ENCODE measurements at places on chromosomes 3 and 15.

DNA sequence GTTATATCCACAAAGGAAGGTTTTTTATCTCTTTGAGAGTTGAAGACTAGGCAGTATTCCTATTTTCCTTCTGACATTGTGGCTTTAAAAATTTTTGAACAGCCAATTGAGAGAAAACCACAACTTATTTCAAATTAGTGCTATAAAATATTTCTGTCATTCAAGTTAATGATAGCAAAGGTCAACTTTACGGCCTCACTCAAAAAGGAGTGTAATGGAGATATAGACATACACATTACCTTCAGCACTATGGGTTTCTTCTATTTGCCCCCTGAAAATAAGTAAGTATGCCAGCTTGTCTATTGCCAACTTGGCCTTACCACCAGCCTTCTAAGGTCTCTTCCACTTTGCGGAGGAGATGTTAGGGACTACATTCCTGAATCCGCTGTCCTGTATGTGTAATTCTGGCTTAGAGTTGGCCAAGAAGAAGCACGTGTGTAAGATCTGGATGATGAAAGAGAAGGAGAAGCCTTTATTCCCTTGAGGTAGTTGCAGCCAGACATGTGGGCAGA lies 44.1 kb upstream of the KBTBD8 start:
- no peaks in the 10 kb centered on the region for H3K4me1 ChIP-seq
- DNase-seq, result no peak
- H3K27ac ChIP-seq, result no peak overlapping the region

DNA sequence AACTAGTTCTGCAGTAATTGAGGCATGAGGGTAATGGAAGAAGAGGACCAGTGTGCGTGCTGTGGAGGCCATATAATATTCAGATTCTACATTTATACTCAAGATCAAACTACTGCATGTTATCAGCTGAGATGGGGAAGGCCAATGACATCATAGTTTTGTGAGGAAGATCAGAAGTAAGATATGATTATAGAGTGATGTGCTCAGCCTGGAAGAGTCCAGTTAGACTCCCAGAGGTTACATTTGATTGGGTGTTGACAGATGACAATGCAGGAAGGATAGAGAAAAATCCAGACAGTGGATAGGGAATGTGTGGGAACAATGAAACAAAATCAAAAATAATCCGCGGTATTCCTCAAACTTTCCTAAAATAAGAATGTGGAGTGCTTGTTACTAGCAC lies 35.4 kb downstream of the GOLIM4 start:
- H3K4me3 ChIP-seq, result no peak overlapping the region
- H3K27me3 ChIP-seq, result no peaks in the 10 kb centered on the region
- H3K36me3 ChIP-seq, result no peaks in the 10 kb centered on the region

DNA sequence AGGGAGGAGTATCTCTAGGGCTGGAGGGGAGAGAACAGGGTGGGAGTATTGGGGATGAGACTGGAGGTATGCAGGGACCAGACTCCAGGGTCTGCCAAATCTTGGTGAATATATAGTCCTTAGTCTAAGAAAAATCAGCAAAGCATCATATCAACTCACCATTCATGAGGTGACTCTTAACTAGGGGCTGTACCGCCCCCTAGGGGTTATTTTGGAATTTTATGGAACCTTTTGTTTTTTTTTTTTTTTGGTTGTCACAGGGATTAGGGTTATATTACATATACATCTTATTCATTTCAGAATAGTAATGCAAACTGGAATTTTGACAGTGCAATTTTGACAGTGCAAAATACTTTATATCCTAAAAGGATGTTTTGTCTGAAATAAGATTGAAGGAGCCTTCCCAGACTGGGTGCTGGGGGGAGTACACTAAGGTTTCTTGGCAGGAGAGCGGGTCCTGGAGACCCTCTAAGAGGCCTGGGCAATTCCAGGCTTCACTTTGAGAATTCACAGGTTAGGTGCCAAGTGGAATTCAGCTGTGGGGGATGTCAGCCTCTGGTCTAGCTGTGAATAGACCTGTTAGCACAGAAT lies 7.5 kb downstream of the CMTM7 start:
- peak; percentile 62 for DNase-seq
- H3K27me3 ChIP-seq, result no peaks in the 10 kb centered on the region
- H3K4me3 ChIP-seq, result peak overlapping the region; percentile 11
- H3K36me3 ChIP-seq, result no peaks in the 10 kb centered on the region

DNA sequence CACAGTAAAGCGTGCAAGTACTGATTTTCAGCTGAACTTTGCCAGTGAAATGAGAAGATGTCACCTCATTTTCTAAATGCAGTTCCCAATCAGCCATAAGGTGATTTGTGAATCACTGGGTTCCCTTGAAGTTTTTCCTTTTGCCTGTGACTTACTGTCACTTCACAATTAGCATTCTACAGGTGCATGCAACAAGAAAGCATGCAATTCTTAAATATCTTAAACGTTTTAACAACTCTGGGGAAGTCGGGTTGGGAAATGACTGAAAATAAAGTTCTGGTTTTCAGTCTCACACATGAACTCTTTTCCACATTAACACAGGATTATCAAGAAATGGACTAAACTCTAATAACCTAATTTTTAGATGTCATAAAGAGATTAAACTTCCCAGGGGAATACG lies 5.2 kb downstream of the GSK3B start:
- H3K36me3 ChIP-seq, result peaks cover 3% of the 10 kb centered on the region
- H3K27me3 ChIP-seq, result no peaks in the 10 kb centered on the region
- no peak overlapping the region for H3K27ac ChIP-seq
- H3K4me3 ChIP-seq, result peak overlapping the region; percentile 33
- H3K4me1 ChIP-seq, result peaks cover 30% of the 10 kb centered on the region
- no peak for DNase-seq

GRCh38 chr3:120796976-120797375 lies 54.4 kb downstream of the GTF2E1 start:
- H3K4me3 ChIP-seq, result no peak overlapping the region
- no peak overlapping the region for H3K27ac ChIP-seq
- no peaks in the 10 kb centered on the region for H3K36me3 ChIP-seq
- H3K4me1 ChIP-seq, result no peaks in the 10 kb centered on the region
